Kidney (tissue), 22 donors: ENCODE measurements at places on chromosomes 6 and 20. TPM values are rescaled to one million over a fixed set of nuclear protein-coding genes. Genes with fewer than 3 reads are reported as not detected.

LTA gene
- 0.35 TPM for total RNA-seq

C6orf15 gene
- not detected for total RNA-seq

SLC2A10 gene
- 7.1 TPM for total RNA-seq

DNA sequence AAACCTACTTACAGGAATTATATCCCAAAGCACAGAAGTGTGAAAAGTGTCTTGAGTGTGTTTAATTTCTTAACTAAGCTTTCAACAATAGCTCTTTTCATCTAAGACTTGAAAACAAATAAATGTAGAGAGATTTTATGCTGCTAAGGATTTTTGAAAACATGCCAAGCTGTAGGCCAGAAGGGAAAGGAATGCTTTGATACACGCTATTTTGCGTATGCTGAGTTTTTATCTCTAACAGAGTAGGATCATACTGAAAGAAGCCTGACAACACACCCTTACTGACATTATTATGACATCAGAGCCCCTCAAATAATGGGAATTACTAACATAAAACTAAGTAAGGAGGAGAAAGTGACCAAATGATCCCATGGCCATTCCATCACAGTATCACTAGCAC is 265.5 kb downstream of the KHDC1L start:
- DNase-seq = no peak

DNA sequence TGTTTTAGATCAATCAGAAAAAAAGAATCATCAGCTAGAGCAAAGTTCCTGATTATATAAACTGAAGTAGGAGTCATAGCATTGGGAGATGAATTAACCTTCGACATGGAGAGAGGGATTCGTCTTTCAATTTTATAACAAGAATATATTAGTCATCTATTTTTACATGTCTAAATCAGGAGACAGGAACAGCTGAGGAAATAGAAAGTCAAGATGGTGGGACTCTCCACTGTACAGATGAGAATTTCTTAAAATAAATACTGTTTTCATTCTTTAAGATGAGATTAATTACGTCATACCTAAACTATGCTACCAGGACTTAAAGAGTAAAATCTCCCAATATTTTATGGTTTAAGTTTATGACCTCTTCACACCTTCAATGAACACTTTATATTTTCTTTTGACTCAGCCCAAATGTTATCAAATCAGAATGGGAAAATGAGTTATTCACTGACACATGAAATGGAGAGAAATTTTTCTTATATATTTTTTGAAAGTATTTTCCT is 1137.7 kb downstream of the EPHA7 start:
- no peak for DNase-seq

GRCh38 chr6:169831450-169832246 is 80.2 kb downstream of the ERMARD start:
- peak; percentile 91 for DNase-seq

- peak; percentile 77 for DNase-seq
Observed at GRCh38 chr6:41780551-41781365, at the start of gene PRICKLE4. Gene PRICKLE4 (plus strand): TSS chr6:41780782. CDS start chr6:41783474, 2,692 bp downstream.

DNA sequence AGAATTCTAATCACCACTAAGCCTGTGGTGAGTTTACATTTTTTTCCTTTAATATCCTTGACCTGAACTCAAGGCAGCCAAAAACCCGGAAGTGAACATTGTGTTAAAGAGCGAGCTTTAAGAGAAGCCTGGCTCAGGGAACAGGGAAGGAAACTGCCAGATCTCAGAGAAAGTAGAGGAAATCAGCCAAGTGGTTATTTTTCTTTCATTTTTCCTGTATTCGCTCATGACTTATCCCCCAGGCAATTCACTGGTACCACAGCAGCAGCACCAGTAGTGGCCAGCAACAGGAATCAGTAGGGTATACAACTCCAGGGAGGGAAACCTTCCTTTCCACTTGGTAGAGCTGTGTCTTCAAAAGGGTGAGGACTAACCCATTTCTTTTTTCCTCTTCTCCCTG is 89.6 kb upstream of the HMGCLL1 start:
- no peak for DNase-seq
